Activated naive CD8-positive, alpha-beta T cell treated with anti-CD3 and anti-CD28 coated beads, Interleukin-2, amount 10 ng/mL, durations not matched to agents 7 days and 5 days (primary cell): ENCODE measurements at places on chromosomes 4 and X.

DNA sequence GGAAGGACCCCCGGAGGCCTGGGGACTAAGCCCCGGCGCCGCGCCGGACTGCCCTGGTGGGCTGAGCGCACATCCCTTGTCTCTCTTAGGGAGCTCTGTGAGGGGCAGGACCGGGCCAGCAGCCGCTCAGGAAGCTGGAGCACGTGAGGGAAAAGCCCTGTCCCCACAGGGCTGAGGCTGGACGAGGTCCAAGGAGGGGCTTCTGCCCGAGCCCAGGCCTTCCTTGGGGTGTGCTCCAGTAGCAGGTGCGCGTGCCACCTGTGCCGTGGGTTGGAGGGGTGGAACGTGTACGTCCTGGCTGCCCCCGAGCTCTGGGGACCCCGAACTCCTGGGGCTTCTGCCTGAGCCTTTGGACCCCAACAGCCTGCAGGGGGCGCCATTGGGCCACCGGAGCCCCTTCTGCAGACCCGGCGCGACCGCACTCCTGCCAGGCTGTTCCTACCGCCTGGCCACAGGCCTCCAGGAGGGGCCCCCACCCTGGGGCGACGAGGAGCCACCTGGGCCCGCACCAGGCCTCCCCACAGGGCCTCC, 27.2 kb downstream of the TACC3 start:
- no peak overlapping the region for H3K27ac ChIP-seq
- H3K27me3 ChIP-seq, result no peaks in the 10 kb centered on the region
- no peak overlapping the region for H3K4me3 ChIP-seq
- peaks cover 13% of the 10 kb centered on the region for H3K36me3 ChIP-seq

GRCh38 chr4:79044141-79044659, 105.0 kb upstream of the PAQR3 start:
- no peaks in the 10 kb centered on the region for H3K27me3 ChIP-seq
- no peaks in the 10 kb centered on the region for H3K36me3 ChIP-seq

GRCh38 chr4:52824270-52824602, 37.9 kb upstream of the RASL11B start:
- no peak overlapping the region for H3K4me3 ChIP-seq
- no peak overlapping the region for H3K27ac ChIP-seq
- H3K27me3 ChIP-seq, result no peaks in the 10 kb centered on the region
- no peak for DNase-seq
- H3K4me1 ChIP-seq, result peaks cover 23% of the 10 kb centered on the region
- peaks cover 2% of the 10 kb centered on the region for H3K36me3 ChIP-seq

- H3K4me1 ChIP-seq, result peaks cover 5% of the 10 kb centered on the region
- DNase-seq, result no peak
- peak overlapping the region; percentile 59 for H3K4me3 ChIP-seq
- peaks cover 5% of the 10 kb centered on the region for H3K36me3 ChIP-seq
- H3K27me3 ChIP-seq, result peaks cover 16% of the 10 kb centered on the region
These were observed 631 bp downstream of the TMEM47 start for GRCh38 chrX:34656467-34656841.

DNA sequence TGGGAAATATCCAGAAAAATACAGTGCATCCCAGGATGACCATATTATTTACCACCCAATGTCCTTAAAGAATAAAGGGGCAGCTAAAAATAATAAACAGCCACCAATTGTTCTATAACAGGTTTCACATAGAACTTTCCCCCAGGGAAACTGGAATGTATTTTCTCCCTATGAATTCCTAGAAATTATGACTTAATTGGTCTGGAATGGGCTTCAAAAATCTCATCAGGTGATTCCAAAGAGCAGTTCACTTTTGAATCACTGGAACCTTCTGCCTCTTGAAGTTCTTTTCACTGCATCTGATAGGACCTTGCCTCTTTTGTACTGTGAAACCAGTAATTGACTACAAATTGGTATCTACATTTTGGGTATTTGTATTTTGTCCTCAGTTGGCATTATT, 119.3 kb downstream of the ZNF330 start:
- no peaks in the 10 kb centered on the region for H3K4me1 ChIP-seq
- H3K4me3 ChIP-seq, result no peak overlapping the region
- no peaks in the 10 kb centered on the region for H3K36me3 ChIP-seq
- peaks cover 12% of the 10 kb centered on the region for H3K27me3 ChIP-seq

- H3K4me3 ChIP-seq, result no peak overlapping the region
- H3K4me1 ChIP-seq, result peaks cover 24% of the 10 kb centered on the region
- DNase-seq, result no peak
These were observed 47.9 kb downstream of the RBPJ start for GRCh38 chr4:26368685-26369084.

GRCh38 chr4:8348071-8348470, 78.5 kb downstream of the HTRA3 start:
- no peaks in the 10 kb centered on the region for H3K36me3 ChIP-seq
- H3K27me3 ChIP-seq, result no peaks in the 10 kb centered on the region
- DNase-seq, result peak; percentile 4
- H3K4me1 ChIP-seq, result no peaks in the 10 kb centered on the region
- no peak overlapping the region for H3K4me3 ChIP-seq
